ENCODE measurements at places on chromosomes 12 and 14. TPM values are rescaled to one million over a fixed set of nuclear protein-coding genes. Genes with fewer than 3 reads are reported as not detected.

The RFLNA gene
- not detected for total RNA-seq

DNA sequence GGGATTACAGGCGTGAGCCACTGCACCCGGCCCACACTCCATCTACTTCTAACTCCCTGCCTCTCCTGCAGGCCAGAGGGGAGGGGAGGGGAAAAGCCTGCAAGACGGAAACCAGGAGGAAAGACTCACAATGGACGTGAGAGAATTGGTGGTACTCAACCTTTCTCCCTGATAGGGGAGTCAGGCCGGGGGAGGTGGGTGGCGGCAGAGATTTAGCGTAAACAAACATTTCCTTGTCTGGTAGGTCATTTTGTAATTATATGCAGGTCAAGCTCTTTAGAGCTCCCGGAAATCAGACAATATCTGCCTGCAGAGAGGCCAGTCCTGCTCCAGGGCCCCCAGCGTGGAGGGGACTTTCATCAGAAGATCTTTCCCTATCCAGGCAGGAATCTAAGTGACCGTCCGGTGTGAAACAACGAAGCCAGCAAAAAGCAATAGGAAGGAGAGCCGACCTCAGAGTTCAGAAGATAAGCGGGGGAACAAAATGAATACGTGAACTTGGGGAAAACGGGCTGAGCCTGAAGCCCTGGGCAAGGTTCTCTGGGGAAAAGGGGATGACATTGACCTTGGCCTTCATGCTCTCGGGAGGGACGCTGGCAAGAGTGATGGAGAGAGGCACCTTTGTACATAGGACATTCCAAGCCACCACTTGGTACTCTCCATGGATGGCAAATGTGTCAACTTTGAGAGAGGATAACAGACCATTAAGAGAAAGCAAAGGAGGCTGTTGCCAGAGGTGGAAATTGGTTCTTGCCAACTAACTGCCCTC, 62.3 kb downstream of the SPRING1 start:
- DNase-seq = no peak

The LEMD3 gene
- total RNA-seq = 18.3 TPM

DNA sequence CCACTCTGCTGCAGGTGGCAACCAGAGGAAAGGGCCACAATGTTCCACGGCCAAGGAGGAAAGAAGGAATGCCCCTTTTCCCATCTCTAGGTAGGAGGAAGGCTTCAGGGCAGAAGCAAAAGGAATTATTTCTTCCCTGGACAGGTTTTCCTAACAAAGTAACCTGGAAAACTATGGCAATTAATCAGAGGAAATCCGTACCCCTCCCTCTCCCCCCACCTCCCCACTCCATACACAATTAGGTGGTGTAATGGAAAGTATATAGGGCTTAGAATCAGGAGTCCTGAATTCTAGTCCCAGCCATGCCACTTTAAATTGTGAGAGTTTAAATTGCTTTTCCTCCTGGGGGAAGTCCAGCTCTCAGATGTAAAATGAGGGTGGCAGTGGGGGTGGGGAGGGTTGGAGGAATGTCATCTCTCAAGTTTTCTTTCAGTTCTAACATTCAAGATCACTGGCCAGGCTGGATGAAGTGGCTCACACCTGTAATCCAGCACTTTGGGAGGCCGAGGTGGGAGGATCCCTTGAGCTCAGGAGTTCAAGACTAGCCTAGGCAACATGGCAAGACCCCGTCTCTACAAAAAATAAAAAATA, 1.7 kb downstream of the DHH start:
- no peak for DNase-seq

DNA sequence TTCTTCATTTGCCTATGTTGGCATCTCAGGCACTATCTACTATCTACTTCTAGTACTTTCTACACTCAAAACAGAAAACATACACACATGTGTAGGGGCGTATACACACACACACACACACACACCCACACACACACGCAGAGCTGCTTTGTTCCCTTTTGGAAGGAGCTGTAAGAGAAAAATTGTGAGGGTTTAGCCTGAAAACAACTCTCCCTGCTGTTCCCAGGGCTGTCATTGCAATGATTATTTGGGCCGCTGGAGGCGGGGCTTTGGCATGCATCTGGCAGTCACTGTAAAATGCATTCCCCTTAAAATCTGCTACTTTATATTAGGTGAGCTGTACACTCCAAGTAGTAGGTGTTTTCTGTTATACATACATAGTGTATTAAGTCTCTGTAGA, 29.1 kb upstream of the SLC38A2 start:
- no peak for DNase-seq

DNA sequence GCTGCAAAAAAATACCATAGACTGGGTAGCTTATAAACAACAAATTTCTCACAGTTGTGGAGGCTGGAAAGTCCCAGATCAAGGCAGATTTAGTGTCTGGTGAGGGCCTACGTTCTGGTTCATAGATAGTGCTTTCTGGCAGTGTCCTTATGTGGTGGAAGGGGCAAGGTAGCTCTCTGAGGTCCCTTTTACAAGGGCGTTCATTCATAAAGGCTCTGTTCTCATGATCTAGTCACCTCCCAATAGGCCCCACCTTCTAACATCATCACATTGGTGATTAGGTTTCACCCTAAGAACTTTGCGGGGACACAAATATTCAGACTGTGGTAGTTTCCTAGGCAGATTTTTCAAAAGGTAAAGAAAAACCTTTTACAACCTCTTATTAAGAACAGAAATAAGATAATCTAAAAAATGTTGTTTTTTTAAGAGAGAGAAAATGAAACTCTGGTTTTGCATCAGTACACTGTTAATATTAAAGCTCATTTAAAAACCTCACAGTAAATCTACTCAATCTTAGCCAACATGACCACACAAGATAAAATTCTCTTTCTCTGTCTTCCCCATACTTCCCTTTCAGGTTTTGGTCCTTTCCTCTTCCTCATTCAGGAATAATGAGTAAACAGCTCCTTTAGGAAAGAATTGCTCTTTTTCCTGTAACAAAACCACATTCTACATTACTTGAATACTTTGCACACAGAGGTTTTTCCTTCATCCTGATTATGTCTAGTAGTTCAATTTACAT, 117.5 kb downstream of the UNC79 start:
- DNase-seq = no peak

The RNASE7 gene
- not detected for total RNA-seq

The ACSS3 gene
- not detected for total RNA-seq

DNA sequence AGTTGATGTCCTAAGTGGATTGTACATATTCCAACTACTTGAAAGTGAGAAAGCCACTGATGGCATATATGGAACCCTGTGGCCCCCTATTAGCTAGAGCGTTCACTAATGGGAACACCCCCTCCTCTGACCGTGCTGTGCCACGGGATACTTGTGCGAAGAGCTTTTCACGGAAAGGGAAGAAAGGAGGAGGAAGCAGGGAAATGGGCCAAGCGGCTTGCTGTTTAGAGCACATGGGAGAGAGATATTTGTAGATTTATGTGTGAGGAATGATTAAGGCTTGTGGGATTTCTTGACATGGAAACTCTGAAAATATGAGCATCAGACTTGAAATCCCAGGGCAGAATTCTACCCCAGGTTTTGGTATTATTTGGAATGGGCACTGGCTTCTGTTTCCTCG, 129.9 kb downstream of the PRMT8 start:
- no peak for DNase-seq

The ASCL1 gene
- not detected for total RNA-seq

- no peak for DNase-seq
Measured at GRCh38 chr12:26936559-26937442, 980 bp downstream of the INTS13 start.

DNA sequence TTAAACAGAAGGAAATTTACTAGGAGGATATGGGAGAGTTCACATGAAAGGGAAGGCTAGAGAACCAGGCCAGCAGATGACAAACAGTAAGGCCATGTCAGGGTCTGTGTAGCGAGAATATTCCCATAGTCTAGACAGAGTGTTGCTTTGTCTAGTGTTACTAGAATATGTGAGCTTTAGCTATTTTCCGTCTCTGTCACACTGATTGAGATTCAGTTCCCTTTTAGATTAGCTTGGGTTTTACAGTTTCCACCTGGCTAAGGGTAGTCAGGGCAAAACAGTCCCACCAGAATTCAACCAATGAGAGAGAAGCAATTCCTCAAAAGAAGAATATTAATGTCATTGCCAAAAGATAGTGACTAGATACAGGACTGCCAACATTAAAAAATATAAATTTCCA, 82.8 kb upstream of the MDM1 start:
- no peak for DNase-seq
